ENCODE measurements at places on chromosomes 11 and 22. TPM values are rescaled to one million over a fixed set of nuclear protein-coding genes. Genes with fewer than 3 reads are reported as not detected.

DKK3 gene
- total RNA-seq: 575 TPM

TRIM51 gene
- total RNA-seq: not detected

SEZ6L gene
- 0.05 TPM for total RNA-seq

TMX2 gene
- 77.7 TPM for total RNA-seq

COMT gene
- total RNA-seq: 66.6 TPM

BTBD18 gene
- not detected for total RNA-seq

TSPAN18 gene
- total RNA-seq: 4.9 TPM

UBQLNL gene
- 0.41 TPM for total RNA-seq

CD151 gene
- 460 TPM for total RNA-seq

MOV10L1 gene
- 1.1 TPM for total RNA-seq

CASP12 gene
- not detected for total RNA-seq

DSCAML1 gene
- total RNA-seq: not detected

NEFH gene
- 2.8 TPM for total RNA-seq

APOC3 gene
- total RNA-seq: not detected

ZP1 gene
- total RNA-seq: 0.49 TPM

RCOR2 gene
- 3.8 TPM for total RNA-seq

TRPC6 gene
- total RNA-seq: 0.46 TPM

ZNF280A gene
- total RNA-seq: not detected

POTEH gene
- not detected for total RNA-seq

TNNI2 gene
- total RNA-seq: 1.3 TPM

P2RY2 gene
- not detected for total RNA-seq

FAM111B gene
- 1.3 TPM for total RNA-seq

CD3E gene
- not detected for total RNA-seq

SLC1A2 gene
- 0.10 TPM for total RNA-seq

FREY1 gene
- 0.49 TPM for total RNA-seq

C22orf42 gene
- not detected for total RNA-seq

ST14 gene
- total RNA-seq: not detected

PGA3 gene
- total RNA-seq: not detected

KRTAP5-10 gene
- not detected for total RNA-seq

ZNF70 gene
- total RNA-seq: 12.8 TPM

SLC35C1 gene
- 33.1 TPM for total RNA-seq

CSRP3 gene
- total RNA-seq: not detected

PACSIN3 gene
- total RNA-seq: 69.4 TPM

PTS gene
- 43.6 TPM for total RNA-seq

PPP6R2 gene
- 47.1 TPM for total RNA-seq

NPAS4 gene
- 1.2 TPM for total RNA-seq

COA4 gene
- 57.4 TPM for total RNA-seq

LRRC32 gene
- total RNA-seq: 367 TPM

DERL3 gene
- 4.6 TPM for total RNA-seq

CATSPERZ gene
- 1.0 TPM for total RNA-seq

PARVG gene
- 0.27 TPM for total RNA-seq

TRIM21 gene
- total RNA-seq: 10.3 TPM

MAJIN gene
- not detected for total RNA-seq

HIC2 gene
- 4.3 TPM for total RNA-seq

ZBTB16 gene
- 22.0 TPM for total RNA-seq

BLID gene
- total RNA-seq: 0.68 TPM

KLHDC7B gene
- total RNA-seq: 7.2 TPM

All from chondrocyte (in vitro differentiated cells).